Hindlimb muscle (tissue), 1 donor: ENCODE measurements at places on chromosomes 7 and 10.

DNA sequence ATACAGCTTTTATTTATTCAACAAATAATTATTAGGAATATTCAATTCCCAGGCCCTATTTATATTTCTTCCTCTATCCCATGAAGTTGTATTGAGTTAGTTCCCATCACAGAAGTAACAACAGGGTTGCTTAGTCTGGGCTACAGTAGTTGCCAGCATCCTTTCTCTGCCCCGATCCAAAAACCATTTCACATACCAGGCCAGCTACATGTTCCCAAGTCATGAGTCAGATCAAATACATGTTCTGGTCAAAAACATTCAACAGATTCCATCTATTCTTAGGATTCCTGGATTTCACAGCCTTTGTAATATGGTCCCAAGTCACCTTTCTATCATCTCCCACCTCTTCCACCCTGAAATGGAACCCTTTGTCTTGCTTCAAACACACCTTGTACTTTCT lies 91.6 kb downstream of the RAB11FIP2 start:
- no peak for DNase-seq

DNA sequence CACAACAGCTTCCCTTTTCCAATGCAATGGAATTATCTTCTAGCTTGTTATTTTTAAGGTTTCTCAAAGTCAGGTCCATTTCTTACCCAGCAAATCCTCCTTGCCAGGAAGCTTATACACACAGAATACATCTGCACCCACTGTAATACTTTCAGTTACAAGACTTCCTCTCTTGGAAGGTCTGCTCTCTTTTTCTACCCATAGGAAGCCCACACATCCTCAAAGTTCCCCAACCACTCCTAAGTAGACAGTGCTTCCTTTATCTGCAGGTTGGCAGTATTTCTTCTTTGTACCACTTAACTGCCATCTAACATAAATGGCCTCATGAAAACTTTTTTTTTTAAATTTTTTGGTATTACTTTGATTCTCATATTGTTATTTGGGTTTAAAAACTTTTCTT lies 155.6 kb downstream of the TAX1BP1 start:
- no peak for DNase-seq

DNA sequence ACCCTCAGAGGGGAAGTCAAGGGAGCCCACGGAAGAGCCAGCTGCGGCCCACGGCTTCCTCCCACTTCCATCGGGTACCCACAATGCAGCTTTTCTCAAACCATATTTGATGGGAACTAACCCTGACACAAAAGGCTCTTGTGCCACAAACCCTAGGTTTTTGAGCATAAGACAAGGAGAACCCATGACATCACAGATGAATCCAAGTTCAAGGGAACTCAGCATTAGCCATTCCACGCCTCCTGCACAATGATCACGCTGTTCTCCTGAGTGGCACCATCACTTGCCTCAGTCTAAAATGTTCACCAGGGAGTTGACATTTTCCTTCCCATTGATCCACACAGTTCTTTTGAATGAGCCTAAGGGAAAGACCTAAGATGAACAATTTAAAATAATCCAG lies 70.4 kb downstream of the ITIH5 start:
- no peak for DNase-seq

GRCh38 chr7:101085162-101085964 lies at the start of gene TRIM56:
Gene TRIM56, plus strand, starts transcription at chr7:101085481. Its CDS starts 1,832 bp downstream, at chr7:101087313.
- DNase-seq, result peak; percentile 81
